ENCODE measurements at places on chromosomes 13 and 19. TPM values are rescaled to one million over a fixed set of nuclear protein-coding genes. Genes with fewer than 3 reads are reported as not detected.

DNA sequence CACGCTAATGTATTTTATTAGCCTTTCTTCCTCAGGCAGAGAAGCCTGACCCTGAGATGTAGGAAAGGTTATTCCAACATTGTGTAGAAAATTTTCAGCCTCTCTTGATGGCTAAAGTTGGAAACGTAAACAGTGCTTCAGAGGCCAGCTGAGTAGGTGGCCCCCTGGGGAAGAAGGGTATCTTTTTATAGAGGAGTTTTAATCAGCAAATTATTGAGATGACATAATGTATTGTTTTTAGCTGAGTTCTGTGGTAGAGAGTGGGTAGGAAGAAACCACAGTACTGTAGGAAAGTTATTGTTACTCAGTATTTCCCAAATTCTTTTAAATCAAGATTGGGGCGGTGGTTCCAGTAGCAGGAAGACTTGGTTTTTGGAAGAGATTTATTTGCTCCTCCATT lies 268.8 kb downstream of the DLEU7 start:
- DNase-seq, result no peak

- no peak for DNase-seq
Measured at GRCh38 chr19:10640361-10640760, 13.8 kb upstream of the ILF3 start.

DNA sequence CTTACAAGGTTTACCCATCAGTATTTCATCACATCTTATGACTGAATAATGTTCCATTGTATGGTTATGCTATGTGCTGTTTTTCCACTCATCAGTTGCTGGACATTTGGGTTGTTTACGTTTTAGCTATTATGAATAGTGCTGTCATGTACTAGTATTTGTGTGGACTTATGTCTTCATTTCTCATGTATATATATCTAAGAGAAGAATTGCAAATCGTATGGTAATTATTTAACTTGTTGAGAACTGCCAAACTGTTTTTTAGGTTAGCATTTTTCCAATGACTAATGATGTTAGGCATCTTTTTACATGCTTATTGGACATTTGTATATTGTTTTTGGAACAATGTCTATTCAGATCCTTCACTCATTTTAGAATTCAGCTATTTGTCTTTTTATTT lies 368.3 kb downstream of the LMO7 start:
- DNase-seq, result no peak

DNA sequence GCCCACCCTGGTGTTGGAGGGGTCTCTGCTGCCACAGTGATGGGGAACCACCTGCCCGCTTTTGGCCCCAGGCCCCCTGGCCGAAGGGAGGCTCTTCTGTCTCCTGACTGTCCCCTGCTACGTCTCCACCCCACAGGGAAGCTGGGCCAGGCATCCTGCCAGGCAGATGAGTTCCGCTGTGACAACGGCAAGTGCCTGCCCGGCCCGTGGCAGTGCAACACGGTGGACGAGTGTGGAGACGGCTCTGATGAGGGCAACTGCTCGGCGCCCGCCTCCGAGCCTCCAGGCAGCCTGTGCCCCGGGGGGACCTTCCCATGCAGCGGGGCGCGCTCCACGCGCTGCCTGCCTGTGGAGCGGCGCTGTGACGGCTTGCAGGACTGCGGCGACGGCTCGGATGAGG lies 11.0 kb downstream of the LRP3 start:
- no peak for DNase-seq

DNA sequence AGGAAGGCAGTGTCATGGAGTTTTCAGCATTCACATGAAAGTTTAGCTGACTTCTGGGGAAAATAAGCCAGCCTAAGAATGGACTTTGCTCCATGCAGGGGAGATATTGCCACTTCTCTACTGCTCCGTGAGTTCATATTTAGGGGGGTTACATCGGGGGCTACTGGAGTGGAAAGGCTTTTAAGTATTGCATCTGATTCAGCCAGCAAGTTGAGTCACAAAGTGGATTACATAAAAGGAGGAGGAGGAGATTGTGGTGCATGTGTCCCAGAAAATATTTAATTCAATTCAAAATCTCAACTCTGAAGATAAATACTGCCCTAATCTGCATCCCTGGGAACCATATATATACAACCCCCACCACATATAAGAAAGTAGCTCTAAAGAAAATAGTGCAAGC lies 617.2 kb downstream of the DCT start:
- DNase-seq, result no peak

F7 gene
- not detected for total RNA-seq

ACP7 gene
- not detected for total RNA-seq

Data from T-cell (primary cell).